ENCODE measurements at places on chromosomes 12 and 14. TPM values are rescaled to one million over a fixed set of nuclear protein-coding genes. Genes with fewer than 3 reads are reported as not detected.

- DNase-seq, result peak; percentile 82
Observed at GRCh38 chr12:63420206-63420644, 248.1 kb downstream of the DPY19L2 start.

DNA sequence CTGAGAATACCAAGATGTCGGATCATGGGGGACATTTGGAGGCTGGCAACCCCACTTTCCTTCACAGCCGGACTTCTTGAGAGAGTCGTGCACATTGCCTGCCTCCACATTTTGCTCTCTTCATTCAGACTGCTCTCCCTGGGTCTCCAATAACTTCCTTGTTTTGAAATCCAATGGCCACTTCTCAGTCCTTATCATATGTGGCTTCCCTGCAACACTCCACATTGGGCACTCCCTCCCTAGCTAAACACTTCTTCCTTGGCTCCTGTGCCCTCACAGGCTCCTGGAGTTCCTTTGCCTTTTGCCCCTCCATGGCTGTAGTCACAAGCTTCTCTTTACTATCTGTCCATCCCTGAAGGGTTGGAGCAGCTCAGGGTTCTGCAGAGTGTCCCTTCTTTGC lies 30.1 kb downstream of the NPC2 start:
- peak; percentile 24 for DNase-seq

DNA sequence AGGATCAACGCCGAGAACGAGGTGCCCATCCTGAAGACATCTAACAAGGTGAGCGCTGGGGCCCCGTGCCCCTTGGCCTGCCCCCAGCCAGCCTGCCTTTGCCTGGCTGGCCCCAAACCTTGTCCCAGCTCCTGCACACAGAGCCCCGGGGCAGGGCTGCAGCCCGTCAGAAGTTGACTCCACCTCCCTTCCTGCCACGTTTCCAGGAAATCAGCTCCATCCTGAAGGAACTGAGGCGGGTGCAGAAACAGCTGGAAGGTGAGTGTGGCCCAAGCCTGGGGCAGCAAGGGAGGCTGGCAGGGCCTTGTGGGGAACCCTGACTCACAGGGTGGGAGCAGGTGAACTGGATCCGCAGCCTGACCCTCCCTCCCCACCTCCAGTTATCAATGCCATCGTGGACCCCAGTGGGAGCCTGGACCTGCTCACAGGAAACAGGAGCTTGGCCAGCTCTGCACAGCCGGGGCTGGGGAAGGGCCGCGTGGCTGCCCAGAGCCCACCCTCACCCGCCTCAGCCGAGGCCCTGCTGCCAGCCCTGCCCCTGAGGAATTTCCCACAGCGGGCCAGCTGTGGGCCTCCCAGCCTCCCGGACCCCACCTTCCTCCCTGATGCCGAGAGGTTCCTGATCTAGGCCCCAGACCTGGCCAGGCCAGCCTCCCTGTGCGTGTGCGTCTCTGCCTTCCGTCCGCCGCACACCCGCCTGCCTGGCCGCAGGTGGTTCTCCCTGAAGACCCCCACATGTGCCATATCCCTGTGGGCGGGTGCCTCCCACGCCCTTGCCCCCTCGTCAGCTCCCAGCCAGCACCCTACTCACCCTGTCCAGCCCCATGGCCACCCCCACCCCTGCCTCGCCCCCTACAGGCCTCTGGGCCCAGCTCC lies 29.5 kb downstream of the CEP170B start:
- no peak for DNase-seq

DNA sequence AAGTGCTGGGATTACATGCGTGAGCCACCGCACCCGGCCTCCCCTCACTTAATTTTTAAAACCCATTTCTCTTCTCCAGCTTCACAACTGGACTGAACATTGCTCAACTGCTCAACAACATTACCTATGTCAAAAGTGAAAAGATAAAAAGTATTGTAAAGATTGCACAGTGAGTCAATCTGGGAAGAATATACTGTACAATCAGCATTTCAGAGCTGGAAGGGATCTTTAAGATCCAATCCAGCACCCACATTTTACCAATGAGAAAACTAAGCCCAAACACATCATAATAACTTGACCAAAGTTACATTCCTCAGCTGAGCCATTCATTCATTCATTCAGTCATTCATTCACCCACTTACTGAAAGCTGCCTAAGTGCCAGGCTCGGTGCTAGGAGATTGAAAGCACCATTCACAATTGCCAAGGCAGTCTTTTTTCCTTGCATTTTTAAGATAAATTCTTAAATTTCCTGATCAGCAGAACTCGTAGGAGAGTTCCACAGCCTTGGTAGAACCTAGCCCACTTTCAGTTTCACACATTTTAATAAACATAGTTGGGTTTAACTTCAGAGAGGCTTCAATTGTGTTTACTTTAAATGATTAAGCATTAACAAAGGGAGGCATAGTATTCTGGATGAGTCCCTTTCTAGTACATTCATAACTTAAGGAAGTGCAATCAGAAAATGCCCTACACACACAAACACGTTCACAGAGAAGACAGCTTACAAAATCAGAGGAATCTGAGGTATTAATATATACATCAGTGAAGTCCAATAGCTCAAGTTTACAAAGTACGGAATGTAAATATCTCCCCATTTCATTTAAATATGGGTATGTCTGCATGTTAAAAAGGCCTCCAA lies 3.0 kb downstream of the GALNT4 start:
- no peak for DNase-seq

DNA sequence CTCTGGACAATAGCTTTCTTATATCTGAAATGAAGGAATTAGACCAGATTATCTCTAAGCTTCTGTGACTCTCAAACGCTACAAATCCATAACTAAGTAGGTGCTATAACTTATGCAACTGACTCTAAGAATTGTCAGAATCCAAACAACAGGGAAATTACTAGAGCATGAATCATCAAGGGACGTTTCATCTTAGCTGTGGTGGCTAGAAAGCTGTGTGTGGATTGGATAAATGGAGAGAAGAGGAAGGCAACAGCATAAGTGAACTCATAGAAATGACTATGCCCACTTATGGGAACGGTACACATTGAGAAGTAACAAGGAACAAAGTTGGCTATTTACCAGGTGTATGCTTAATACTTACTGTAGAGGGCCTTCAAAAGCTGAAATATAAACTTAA lies 96.0 kb upstream of the NEDD1 start:
- no peak for DNase-seq

GRCh38 chr12:25971654-25972041 lies 13.2 kb downstream of the RASSF8 start:
- no peak for DNase-seq

DNA sequence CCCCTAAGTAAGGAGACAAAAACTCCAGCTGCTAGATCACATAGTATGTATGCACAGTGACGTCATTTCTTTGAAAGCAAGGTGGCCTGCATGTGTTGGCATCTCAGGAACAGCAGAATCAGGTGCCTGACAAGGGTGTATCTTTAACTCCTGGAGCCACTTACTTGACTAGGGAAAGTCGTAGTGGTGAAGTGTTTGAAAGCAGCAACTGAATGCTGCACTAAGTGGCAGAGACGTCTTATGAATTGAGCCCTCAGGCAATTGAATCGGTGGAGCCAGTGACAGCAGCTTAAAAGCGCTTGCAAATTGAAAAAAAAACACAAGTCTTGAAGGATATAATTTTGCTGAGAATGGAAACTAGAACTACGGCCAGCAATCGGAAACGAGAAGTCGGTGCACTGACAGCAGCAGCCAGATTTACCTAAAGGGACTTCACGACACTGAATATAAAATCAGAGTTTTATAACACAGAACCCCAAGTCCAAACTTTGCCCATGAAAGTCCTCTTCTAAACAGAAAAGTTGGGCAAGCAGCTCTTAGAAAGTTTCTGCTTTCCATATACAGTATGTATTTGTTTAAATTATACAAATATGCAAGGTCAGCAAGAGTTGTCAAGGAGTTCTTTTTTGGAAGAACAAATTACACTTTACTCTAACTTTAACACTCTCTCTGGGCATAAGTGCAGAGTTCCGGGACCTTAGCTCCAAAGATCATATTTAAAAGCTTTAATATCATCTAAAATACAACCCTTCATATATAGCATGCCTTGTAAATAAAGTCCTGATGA lies 1.1 kb downstream of the IGF1 start:
- no peak for DNase-seq

GRCh38 chr12:82886671-82887340 lies 200.1 kb downstream of the TMTC2 start:
- no peak for DNase-seq

DNA sequence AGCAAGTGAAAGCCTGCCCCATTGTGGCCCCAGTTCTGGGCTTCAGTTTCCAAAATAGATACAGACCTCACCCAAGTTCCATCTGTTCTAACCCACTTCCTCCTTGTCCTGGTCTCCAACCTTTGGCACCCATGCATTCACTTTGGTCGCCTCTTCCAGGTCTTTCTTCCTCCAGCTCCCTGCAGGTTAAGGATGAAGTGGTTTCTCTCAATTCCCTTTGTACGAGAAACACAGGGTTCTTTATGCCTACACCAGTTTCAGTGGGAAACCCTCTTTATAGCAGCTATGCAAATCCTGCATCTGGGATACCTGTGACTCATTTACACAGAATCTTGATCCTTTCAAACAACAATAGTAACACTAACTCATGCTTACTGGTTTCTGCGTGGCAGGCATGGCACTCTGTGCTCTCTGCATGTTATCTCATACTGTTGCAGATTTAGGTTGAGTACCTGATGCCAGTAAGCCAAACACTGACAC lies 110.6 kb upstream of the AMIGO2 start:
- DNase-seq, result no peak

DNA sequence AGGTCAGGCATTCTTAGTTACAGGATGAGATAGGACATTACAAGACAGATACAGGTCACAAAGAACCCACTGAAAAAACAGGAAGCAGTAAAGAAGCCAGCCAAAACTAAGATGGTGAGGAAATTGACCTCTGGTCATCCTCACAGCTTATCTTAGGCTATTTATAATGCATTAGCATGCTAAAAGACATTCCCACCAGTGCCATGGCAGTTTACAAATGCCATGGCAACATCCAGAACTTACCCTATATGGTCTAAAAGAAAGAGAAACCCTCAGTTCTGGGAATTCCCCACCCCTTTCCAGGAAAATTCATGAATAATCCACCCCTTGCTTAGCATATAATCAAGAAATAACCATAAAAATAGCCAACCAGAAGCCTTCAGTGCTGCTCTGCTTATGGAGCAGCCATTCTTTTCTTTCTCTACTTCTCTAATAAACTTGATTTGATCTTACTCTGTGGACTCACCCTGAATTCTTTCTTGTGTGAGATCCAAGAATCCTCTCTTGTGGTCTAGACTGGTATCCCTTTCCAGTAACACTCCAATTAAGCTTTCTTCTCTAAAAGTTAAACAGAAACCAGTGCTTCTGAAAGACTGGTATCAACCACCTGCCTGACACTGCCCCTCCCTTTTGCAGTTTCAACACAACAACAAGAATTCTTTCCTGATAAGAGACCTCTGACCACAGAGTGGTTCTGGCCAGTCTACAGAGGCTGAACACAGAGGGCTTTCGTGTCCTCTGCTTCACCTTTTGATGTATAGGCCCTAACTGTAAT lies 86.9 kb downstream of the BCAT1 start:
- DNase-seq, result no peak

GRCh38 chr12:110107369-110108281 lies 16.5 kb upstream of the IFT81 start:
- DNase-seq, result no peak

DNA sequence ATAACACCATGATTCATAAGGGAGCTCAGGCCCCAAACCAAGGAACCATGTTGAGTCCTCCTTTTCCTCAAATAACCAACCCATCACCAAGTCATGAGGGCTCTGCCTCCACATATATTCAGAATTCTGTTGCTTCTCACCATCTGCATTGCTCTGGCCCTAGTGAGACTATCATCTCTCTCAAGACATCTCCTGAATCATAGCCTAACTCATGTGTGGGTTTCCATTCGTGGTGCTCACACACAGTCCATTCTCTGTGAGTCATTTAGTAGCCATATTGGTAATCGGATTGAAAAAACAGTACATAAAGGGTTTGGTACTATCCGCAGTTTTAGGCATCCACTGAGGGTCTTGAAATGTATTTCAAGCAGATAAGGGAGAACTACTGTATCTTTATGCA lies 5.1 kb upstream of the SLC38A2 start:
- no peak for DNase-seq

GRCh38 chr14:104973135-104973384 lies 5.1 kb downstream of the AHNAK2 start:
- DNase-seq, result no peak

DNA sequence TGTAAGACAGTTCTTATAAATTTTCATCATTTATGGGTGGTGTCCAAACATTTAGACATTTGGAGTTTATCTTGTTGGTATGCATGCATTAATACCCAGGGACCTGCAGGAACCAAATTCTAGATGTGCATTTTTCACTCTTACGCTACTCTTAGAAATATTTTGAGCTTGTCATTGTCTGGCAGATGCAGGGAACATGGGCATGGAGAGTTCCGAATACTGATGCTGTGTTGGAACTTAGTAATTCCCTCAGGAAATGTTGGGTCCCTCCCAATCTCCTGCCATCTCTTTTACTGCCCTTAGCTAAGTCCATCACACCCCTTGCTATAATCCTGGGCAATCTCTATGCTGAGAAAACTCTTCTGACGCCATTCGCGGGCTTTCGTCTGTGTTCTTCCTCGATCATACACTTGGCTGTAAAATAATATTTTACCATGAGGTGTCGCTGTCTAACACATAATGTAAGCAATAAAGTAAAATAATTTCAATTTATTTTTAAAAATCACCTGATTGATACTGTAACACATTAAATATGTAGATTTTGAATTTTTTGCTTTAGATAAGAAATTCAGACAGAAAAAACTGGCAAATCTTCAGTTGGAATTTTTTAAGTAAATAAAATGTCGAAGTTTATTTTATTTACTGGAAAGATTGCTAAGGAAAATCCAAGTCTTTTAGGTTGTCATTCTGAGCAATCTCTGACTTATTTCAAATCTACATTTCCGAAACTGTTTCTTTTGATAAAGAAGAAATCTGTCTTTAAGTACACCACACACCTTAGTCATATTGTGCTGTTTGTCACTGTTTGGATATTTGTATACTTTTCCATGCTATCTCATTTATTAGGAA lies 304.1 kb upstream of the SSTR1 start:
- no peak for DNase-seq

The EPYC gene
- not detected for total RNA-seq

The RHEBL1 gene
- 7.0 TPM for total RNA-seq

The AMN gene
- 0.99 TPM for total RNA-seq

The CAPZA3 gene
- total RNA-seq, result not detected

The KSR2 gene
- total RNA-seq, result 2.1 TPM

The MANSC1 gene
- total RNA-seq, result 8.9 TPM

The PRB2 gene
- not detected for total RNA-seq

The LHX5 gene
- 0.47 TPM for total RNA-seq

The SDSL gene
- not detected for total RNA-seq

The DNAJC22 gene
- total RNA-seq, result 0.39 TPM

The MEG3 gene
- 1.3 TPM for total RNA-seq

The NPC2 gene
- 168 TPM for total RNA-seq

The ITPK1 gene
- total RNA-seq, result 148 TPM
